ENCODE measurements at places on chromosomes 12 and 14. TPM values are rescaled to one million over a fixed set of nuclear protein-coding genes. Genes with fewer than 3 reads are reported as not detected.

CLEC1B gene
- not detected for total RNA-seq

ZFHX2 gene
- total RNA-seq: 0.35 TPM

LBHD2 gene
- total RNA-seq: not detected

KCNH3 gene
- total RNA-seq: 0.23 TPM

AKAP5 gene
- total RNA-seq: 0.12 TPM

GPR137C gene
- total RNA-seq: 0.68 TPM

MIP gene
- total RNA-seq: not detected

SYT1 gene
- 22.9 TPM for total RNA-seq

HCAR2 gene
- not detected for total RNA-seq

ASB2 gene
- 0.23 TPM for total RNA-seq

MIS18BP1 gene
- total RNA-seq: 16.9 TPM

P2RX2 gene
- not detected for total RNA-seq

ZNF385A gene
- total RNA-seq: 0.35 TPM

KRT80 gene
- total RNA-seq: not detected

NGB gene
- not detected for total RNA-seq

CISTR gene
- not detected for total RNA-seq

MYF6 gene
- not detected for total RNA-seq

SLC6A13 gene
- 0.38 TPM for total RNA-seq

IAPP gene
- total RNA-seq: not detected

TAS2R30 gene
- total RNA-seq: 2.0 TPM

SERPINA12 gene
- total RNA-seq: not detected

RPS6KL1 gene
- total RNA-seq: 0.35 TPM

SERPINA1 gene
- not detected for total RNA-seq

HSPB8 gene
- 10.6 TPM for total RNA-seq

BDKRB2 gene
- total RNA-seq: 61.8 TPM

SYCP3 gene
- total RNA-seq: 0.08 TPM

ANKRD33 gene
- total RNA-seq: not detected

ABHD12B gene
- total RNA-seq: not detected

CMA1 gene
- total RNA-seq: not detected

EML1 gene
- total RNA-seq: 117 TPM

C14orf132 gene
- total RNA-seq: 15.3 TPM

KRT5 gene
- total RNA-seq: not detected

MGP gene
- total RNA-seq: 26.6 TPM

ZDHHC22 gene
- total RNA-seq: not detected

TAS2R13 gene
- total RNA-seq: 0.70 TPM

TMPRSS12 gene
- total RNA-seq: not detected

GDF11 gene
- total RNA-seq: 2.7 TPM

OTOGL gene
- total RNA-seq: 0.08 TPM

GLTP gene
- 58.4 TPM for total RNA-seq

ENDOU gene
- 0.15 TPM for total RNA-seq

STAC3 gene
- 0.08 TPM for total RNA-seq

Data from smooth muscle cell of the coronary artery (primary cell).